Mesothelial cell of epicardium (in vitro differentiated cells): ENCODE measurements at places on chromosomes 4 and X.

- DNase-seq: no peak
Measured at GRCh38 chrX:47191806-47192401, 1.7 kb upstream of the UBA1 start.

GRCh38 chr4:32061916-32062315 is 1341.7 kb downstream of the PCDH7 start:
- no peak for DNase-seq

- DNase-seq: no peak
Measured at GRCh38 chr4:52665592-52665991, 6.5 kb upstream of the USP46 start.

GRCh38 chr4:182143086-182143821 is 99.9 kb upstream of the TENM3 start:
- no peak for DNase-seq

- DNase-seq: no peak
Measured at GRCh38 chrX:50671661-50672060, 142.3 kb downstream of the SHROOM4 start.

- no peak for DNase-seq
Measured at GRCh38 chr4:41258783-41259182, 2.1 kb downstream of the UCHL1 start.

- no peak for DNase-seq
Measured at GRCh38 chr4:56570041-56570440, 64.5 kb downstream of the ARL9 start.

- DNase-seq: no peak
Measured at GRCh38 chrX:134641346-134641745, 16.9 kb downstream of the PLAC1 start.

GRCh38 chrX:13933851-13934250 is 95.8 kb downstream of the GEMIN8 start:
- DNase-seq: no peak

DNA sequence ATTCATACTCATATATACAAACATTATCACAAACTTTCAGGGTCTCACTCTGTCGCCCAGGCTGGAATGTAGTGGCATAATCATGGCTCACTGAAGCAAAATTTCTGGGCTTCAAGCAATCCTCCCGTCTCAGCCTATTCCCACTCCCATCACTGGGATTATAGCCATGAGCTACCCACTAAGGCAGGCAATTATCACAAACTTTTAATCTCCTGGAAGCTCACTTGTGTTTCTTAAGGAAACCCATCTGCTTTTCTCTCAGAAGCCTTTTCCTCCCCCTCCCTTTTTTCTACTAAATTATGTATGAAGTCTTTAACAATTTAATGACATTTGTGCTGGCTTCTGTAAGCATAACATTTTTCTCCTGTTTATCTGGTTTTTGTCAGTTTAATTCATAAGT is 170.5 kb downstream of the AREG start:
- no peak for DNase-seq

DNA sequence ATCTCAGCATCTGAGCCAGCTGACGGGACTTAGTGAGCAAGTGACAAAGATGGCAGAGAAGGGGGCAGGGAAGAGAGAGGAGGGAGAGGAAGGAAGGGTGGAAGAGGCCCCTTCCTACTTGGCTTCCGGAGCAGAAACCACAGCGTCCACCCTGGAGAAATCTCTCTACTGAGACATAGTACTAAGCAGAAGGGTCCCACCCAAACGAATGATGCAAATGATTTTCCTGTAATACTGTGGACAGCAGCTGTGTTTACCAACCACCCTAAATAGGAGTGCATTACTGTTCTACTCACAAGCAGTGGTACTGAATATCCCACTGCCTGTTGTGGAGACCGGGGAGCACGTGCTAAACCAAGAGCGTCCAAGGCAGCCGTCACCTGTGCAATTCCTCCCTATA is 29.4 kb downstream of the DTHD1 start:
- no peak for DNase-seq

GRCh38 chr4:4259484-4260100 is 11.6 kb upstream of the TMEM128 start:
- DNase-seq: no peak

GRCh38 chr4:86155766-86156165 is 204.1 kb downstream of the MAPK10 start:
- no peak for DNase-seq

- peak; percentile 49 for DNase-seq
Measured at GRCh38 chrX:77899081-77899828, at the start of gene COX7B. Gene COX7B (plus strand): TSS chrX:77899468. CDS start chrX:77899554, 86 bp downstream.

- DNase-seq: no peak
Measured at GRCh38 chr4:52059372-52059771, 8.3 kb downstream of the SPATA18 start.

- DNase-seq: no peak
Measured at GRCh38 chrX:20177093-20177492, 35.5 kb upstream of the EIF1AX start.

DNA sequence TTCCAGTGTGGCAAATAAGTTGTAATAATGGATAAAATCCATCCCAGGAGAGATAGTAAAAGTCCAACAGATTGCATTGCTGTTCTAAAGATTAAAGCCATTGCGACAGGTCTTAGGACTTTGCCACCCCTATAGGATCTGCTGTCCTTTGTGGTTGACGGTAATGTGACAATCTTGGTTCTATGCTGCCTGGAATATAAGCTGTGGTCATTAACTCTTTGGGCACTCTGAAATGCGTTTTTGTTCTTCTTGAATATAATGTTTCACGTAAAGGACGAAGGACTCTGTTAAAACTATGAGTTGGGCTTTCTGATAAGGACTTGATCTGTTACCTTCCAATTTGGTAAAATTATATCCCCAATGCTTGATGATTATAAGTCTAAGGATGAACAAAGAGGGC is at the start of gene CLDN24:
Gene CLDN24 (minus strand): TSS at position 101 of the 400 bp plus-strand sequence. CDS start 0 bp downstream, at position 101.
- DNase-seq: no peak

DNA sequence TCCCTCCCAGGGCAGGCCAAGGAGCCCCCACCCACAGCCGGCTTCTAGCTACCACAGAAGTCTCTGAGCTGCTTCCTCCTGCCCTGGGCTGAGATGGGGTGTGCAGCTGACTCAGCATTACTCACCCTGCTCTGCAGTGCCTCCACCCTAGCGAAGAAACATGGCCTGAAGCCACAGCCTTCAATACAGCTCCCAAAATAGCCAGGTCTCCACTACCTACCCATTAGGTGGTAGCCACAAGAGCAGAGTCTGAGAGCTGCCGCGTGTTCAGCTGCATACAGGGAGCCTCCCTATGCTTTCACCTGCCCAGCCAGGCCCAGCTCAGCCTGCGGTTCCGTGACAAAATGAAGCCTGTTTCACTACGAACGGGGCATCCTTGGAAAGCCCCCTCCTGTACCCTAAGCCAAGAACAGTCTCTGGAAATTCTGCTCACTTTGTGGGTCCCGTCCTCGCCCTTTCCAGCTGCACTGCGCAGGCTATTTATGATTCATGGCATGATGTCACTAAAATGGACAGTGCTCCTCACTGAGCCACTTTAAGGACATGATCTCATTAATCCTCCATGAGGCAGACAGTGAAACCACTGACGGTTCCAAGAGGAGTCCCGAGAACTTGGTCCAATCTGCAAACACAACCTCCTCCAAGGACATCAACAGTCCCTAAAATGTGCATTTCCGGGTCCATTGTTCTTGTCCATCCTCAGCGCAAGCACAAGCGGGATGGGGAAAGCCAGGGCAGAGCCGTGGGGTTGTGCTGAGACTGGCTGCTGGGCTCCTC is 20.2 kb downstream of the WDR1 start:
- DNase-seq: no peak

DNA sequence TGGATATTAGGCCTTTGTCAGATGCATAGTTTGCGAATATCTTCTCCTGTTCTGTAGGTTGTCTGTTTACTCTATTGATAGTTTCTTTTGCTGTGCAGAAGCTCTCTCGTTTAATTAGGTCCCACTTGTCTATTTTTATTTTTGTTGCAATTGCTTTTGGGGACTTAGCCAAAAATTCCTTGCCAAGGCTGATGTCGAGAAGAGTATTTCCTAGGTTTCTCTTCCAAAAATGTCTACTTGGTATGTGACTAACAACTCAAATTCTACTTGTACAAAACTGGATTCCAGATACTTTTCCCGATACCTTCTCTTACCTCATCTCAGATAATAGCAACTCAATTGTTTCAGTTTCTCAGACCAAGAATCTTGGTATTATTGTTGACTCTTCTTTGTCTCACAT is 142.4 kb upstream of the GLRA2 start:
- no peak for DNase-seq

- DNase-seq: no peak
Measured at GRCh38 chr4:108730579-108730978, 32.3 kb downstream of the ETNPPL start.

DNA sequence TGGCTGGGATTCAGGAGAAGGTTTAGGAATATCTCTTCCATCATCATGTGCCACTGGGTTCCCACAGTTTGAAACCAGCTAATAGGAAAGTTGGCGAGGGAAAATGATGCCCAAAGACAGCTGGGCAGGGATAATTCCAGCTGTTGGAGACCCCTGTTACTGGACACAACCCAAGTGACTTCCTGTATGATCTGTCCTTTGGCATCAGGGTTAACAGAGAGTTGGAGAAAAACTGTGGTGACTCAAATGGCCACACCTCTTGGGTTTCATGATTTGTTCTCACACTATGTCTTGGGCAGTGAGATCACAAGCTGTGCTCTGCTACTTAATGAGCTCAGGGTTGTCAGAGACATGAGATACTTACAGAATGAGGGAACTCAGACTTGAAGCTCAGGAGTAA is 3.8 kb downstream of the FGF16 start:
- no peak for DNase-seq

GRCh38 chr4:105978684-105979296 is 83.5 kb downstream of the NPNT start:
- no peak for DNase-seq

DNA sequence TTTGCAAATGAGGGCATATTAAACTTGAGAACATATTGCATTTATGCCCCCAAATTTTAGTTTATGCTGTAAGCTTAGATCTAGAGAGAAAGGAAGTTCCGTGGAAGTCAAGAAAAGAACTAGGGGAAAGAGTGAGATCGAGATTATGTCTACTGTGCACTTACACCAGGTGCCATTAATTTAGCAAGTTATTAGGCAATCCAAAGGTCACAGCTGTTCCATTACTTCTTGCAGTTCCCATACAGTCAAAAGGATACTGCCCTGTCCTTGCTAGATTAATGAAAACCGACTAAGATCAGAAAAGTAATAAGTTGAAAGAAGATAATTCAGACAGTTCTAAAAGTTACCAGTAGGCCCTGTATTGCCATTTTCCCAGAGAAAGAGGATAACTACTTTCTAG is 49.3 kb upstream of the SLC7A11 start:
- DNase-seq: no peak

GRCh38 chr4:184930026-184930425 is 88.3 kb upstream of the HELT start:
- DNase-seq: no peak

DNA sequence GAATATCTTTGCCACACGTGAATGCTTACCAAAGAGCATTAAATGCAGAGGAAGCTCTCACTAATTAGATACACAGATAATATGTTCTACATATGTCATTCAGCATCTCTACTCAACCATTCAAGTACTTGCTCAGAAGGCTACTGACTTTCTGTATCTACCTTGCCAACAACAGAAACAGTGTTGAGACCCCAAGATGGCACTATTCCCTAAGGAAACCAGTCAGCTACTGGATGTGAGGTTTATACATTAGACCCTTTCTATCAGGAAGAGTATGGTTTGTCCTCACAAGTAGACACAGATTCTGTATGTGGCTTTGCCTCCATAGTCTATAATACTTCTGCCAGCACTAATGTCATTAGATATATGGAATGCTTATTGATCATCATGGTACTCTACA is 443.9 kb upstream of the INTU start:
- DNase-seq: no peak

DNA sequence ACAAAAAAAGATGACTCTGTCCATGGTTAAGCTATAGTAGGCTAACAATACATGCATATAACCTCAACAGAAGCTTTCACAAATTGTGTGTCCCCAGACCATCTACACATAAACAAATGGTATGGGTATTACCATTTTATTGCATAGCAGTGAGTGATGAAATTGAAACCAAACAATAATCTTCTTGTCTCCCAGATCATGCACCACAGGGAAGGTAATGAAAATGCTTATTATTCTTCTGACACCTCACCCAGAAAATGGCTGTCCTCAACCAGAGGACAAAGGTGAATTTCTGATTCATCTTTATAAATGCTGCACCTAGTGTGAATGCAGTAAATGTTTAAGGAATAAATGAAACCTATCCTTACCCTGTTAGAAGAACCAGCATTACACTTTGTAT is 8.0 kb downstream of the PRSS12 start:
- no peak for DNase-seq

GRCh38 chrX:136179133-136179532 is 31.8 kb downstream of the FHL1 start:
- DNase-seq: no peak

- DNase-seq: no peak
Measured at GRCh38 chr4:73918058-73918457, 48.9 kb downstream of the CXCL1 start.

GRCh38 chrX:47723083-47723482 is 64.1 kb upstream of the UXT start:
- no peak for DNase-seq

DNA sequence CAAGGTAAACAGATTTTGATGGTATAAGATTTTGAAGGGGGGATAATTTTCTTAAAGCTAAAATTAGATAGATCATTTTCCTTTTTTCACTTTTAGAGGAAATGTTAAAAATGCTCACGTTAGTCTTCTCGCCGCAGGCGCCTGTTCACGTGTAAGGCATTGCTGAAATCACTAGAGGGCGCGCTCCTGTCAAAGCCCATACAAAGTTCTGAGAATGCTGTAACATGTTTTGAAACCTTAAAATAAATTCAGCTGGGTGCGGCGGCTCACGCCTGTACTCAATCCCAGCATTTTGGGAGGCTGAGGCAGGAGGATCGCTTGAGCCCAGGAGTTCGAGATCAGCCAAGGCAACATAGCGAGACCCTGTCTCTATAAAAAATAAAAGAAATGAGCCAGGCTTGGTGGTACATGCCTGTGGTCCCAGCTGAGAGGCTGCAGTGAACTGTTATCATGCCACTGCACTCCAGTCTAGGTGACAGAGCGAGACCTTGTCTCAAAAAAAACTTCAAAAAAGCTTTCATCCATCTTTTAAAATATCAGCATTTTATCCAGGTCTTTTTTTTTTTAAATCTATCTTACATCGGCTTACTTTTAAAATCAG is 138.0 kb downstream of the RBMX2 start:
- peak; percentile 64 for DNase-seq

GRCh38 chr4:59945277-59945676 is 1254.8 kb upstream of the ADGRL3 start:
- DNase-seq: no peak

GRCh38 chrX:71214152-71214551 is 8.9 kb upstream of the GJB1 start:
- no peak for DNase-seq

DNA sequence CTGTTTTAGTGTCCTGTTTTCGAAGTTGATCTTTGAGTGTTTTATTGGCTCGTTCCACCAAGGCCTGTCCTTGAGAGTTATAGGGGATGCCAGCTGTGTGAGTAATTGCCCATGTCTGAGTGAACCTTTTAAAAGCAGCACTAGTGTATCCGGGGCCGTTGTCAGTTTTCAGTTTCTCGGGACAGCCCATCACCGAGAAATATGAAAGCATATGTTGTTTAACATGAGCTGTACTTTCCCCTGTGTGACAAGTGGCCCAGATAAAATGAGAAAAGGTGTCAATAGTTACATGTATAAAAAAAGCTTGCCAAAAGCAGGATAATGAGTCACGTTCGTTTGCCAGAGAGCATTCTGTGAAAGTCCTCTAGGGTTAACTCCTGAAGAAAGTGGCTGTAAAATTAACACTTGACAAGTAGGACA is 48.6 kb upstream of the RASSF6 start:
- no peak for DNase-seq
